T-cell (primary cell): ENCODE measurements at places on chromosomes 6 and 20.

DNA sequence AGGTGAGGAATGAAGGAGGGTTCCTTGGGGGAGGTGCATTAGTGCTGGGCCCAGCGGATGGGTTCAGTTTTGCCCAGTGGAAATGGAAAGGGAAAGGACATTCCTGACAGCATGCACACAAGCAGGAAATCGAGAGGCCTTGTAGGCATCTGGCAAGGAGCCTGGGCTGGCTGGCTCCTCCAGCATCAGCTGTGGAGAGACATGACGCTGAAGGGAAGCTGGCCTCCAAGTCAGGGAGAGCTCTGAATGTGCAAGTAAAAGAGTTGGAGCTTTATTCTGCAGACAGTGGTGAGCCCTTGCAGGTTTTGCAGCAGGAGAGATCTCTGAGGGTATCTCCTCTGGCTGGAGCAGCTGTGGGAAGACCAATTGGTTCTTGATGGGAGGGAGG lies 154.3 kb downstream of the MRPL14 start:
- no peak for DNase-seq

DNA sequence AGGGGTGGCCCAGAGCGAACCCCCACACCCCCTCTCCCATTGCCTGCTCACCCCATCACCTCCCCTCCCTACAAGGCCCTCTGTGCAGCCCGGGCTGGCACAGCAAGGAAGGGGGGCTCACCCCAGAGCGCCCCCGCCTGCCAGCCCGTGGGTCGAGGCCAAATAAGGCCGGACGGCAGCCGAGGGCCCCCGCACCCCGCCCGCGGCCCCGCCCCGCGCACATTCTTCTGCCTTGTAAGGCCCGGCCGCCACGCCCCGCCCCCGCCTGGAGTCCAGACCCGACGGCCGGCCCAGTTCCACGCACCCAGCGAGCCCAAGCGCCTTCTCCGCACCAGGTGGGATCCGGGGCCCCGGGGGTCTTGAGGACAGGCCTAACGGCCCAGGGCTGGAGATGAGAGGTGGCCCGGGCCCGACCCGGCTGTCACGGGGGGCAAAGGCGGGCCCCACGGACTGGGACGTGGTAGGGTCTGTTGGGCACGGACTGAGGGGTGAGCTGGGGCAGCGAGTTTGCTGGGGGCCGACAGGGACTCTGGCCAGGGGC lies at the start of gene MYL9:
Gene MYL9, plus strand, starts transcription at position 293 of the 541 bp plus-strand sequence. CDS start 3,366 bp downstream, outside the sequence.
- DNase-seq, result no peak

DNA sequence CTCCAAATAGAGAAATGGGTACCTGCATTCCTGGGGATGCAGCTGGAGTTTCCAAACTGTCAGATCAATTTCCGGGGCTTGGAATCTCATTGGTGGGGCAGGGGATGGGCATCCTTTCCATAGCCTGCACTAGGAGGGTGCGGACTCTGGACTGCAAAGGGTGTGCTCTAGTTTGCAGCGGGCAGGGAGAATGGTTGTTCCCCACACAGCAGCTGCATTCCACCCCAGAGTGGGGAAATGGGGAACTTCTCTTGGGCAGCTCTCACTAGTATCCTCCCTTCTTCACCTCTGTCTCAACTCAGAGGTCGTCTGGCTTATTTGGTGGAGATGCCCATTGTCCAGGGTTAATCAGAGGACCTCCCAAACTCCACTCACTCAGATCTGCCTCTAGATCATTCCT lies 34.5 kb upstream of the CDKN1A start:
- DNase-seq, result no peak

DNA sequence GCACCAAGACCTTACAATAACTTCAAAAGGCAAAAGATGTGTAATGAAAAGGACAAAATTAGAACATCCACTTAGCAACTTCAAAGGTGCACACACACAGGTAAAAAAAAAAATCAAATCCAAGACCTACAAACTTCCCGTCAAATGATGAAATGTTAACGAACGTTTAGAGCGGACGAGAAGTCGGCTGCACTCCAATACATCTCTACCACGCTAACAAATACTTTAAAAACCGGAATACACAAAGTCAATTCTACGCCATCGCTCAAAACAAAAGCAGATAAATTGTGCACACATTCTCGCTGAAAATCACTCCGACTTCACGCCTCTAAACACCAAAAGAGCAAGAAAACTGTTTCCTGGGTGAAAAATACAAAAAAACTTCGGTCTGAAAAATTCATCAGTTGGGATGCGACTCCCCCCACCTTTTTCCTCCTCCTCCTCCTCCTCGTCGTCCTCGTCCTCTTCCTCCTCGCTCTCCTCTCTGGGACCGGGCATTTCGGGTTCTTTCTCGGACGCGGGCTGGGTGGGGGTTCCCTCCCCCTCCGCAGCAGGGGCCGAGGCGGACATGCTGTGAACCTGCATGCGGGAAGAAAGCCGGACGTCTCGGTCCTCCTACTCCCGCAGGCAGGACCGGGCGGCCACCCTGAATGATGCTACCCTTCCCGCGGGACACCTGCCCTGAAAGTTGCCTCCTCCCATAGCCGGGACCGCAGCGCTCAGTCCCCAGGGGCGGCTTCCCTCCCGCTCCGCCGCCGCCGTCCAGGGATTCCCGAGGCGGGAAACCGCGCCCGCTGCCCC lies 712 bp downstream of the DEK start:
- no peak for DNase-seq

DNA sequence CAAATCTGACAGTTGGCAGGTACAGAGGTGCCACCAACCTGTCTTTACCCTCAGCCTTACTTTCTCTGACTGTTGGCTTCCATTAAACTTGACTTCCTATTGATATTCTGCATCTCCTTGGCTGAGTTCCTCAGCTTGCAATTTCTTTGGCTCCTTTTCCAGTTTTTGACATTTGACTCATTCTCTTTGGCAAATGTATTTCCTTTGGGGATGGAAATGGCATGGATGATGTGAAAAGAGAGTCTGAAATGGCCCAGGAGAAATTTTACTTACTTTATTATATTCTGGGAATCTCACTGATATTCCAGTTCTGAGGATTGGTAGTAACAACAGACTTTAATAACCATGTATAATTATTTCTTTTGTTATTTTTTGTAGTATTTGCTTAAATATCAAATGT lies 255.2 kb downstream of the CD109 start:
- DNase-seq, result no peak

DNA sequence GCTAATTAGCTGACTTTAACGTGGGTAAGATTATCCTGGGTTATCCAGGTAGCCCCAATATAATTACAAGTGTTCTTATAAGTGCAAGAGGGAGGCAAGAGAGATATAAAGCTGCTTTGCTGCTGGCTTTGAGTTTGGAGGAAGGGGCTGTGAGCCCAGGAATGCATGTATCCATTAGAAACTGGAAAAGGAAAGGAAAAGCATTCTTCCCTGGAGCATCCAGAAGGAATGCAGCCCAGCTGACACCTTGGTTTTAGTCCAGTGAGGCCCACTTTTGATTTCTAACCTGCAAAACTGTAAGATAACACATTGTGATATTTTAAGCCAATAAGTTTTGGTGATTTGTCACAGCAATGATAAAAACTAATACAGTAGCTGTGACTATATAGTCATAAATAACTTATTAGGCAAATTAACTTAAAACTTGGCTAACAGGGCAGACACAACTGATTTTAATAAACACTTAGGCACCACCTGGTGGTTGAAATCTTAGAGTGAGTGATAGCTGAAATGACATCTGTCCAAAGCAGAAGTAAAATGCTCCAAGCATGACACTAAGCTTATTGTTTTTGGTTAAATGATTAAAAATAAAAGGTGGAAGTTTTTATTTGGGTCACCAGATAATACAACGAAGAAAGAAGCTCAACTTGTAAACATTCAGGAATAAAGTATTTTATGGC lies 35.6 kb downstream of the ADGRF4 start:
- DNase-seq, result no peak
